Progenitor cell of endocrine pancreas (in vitro differentiated cells): ENCODE measurements at places on chromosomes 5 and 9. TPM values are rescaled to one million over a fixed set of nuclear protein-coding genes. Genes with fewer than 3 reads are reported as not detected.

DNA sequence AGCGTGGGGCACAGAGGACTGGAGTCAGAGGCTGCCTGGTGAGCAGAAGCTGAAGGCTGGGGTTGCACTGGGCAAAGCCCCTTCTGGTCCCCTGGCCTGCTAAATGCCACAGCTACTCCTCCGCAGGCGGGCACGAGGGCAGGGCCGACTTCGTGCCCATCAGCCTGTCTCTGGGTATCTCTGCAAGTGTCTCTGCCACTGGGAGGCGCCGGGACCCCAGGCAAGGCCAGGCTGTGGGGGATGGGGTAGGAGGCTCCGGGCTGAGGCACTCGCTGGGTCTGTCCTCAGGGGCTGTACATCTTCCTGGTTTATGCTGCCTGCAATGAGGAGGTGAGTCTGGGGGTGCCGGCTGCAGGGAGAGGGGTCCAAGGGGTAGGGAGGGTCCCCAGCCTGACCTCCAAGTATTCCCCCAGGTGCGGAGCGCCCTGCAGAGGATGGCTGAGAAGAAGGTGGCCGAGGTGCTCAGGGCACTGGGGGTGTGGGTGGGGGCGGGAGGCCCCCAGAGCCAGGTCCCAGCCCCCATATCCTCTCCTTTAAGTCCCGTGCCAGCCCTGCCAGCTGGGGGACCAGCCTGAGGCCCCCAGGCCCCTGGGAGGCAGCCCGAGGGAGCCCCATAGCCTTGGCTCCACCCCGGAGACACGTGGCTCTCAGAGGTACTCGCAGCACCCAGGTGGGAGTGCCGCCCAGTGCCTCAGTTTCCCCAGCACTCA lies 25.1 kb downstream of the ADGRD2 start:
- no peak overlapping the region for H3K4me3 ChIP-seq
- no peak for DNase-seq
- H3K36me3 ChIP-seq: no peaks in the 10 kb centered on the region
- H3K27ac ChIP-seq: no peak overlapping the region
- H3K27me3 ChIP-seq: peaks cover 26% of the 10 kb centered on the region

DNA sequence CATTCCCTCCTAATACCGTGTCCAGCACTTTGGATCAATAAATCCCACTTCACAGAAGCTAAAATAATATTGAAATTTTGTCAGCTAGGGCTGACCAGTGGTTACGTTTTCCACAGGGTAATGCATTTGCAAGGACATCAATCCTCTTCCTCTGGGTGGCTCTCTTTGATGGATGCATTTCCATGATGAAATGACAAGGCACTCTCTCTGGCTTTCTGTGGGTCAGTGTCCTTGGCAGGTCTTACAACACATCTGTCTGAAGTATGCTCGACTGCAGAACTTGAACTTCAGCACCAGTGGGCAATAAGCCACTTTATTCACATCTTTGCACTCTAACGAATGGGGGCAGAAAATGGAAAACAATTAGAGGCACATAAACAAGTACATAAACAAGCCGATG lies 330.1 kb downstream of the ADAMTS6 start:
- H3K36me3 ChIP-seq: peaks cover 1% of the 10 kb centered on the region
- DNase-seq: no peak
- H3K27me3 ChIP-seq: no peaks in the 10 kb centered on the region
- no peak overlapping the region for H3K27ac ChIP-seq

The ANKRD18A gene
- total RNA-seq: 2.2 and 3.6 TPM in 2 replicates

DNA sequence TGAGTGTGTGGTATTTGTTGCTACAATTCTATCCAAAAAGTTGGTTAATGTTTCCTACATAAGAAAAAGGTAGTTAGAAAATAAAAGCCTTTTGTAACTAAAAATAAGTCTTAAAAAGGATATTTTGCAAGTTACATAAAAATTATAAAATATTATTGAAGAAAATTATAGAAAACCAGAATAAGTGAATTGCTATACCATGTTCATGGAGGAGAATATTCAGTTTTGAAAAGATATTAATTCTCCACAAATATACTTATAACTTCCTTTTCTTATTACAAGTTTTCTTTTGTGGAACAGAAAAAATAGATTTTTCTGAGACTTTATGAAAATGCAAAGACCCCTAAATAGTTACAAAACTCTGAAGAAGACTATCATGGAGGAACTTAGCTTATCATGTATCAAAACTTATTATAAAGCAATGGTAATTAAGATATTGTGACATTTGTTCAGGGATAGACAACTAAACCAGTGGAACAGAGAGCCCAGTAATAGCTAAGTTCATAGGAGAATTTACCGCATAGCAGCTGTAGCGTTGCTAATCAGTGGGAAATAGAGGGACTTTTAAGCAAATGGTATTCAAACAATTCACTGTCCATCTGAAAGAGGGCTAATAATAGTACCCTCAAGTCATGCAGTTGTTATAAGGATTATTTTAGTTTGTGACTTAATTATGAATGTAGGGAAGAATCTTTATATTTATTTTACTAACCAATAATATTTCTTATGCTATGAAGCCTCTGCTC lies 515.2 kb upstream of the ZNF608 start:
- H3K4me3 ChIP-seq: no peak overlapping the region
- H3K4me1 ChIP-seq: no peaks in the 10 kb centered on the region
- H3K27ac ChIP-seq: no peak overlapping the region
- DNase-seq: no peak

- H3K4me3 ChIP-seq: no peak overlapping the region
- H3K27ac ChIP-seq: no peak overlapping the region
- DNase-seq: no peak
- no peaks in the 10 kb centered on the region for H3K27me3 ChIP-seq
Observed at GRCh38 chr9:134500931-134501760, 140.5 kb upstream of the COL5A1 start.

The IFNK gene
- total RNA-seq: not detected in 2 replicates

DNA sequence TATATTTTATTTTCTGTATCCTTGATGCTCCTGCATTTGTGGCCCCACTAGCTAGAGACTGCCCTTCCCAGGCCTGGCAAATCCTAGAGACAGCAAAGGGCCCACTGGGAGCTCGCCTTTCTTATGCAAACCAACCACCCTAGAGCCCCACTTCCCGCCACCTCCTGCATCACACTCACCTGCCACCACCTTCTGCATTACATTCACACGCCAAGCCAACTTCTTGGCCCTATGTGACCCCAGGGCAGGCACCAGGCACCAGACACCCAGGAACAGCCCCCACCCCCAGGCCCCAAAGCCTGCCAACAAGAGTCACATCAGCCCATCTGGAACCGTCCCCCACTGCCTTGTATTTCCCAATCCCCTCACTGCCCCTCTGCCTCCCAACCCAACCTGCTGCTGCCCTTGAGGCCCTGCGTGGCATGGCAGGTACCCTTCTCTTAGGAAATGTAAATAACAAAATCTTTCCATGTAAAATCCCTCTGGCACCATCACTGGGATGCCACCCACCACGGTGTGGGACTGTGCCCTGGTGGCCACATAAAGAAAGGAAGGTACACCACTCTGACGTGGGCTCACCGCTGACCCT lies 22.0 kb downstream of the ROR2 start:
- DNase-seq: no peak
- H3K27me3 ChIP-seq: no peaks in the 10 kb centered on the region
- no peak overlapping the region for H3K4me3 ChIP-seq
- H3K4me1 ChIP-seq: no peaks in the 10 kb centered on the region

The ANKRD34B gene
- total RNA-seq: 0.17 and 0.20 TPM in 2 replicates

The AHRR gene
- total RNA-seq: 0.69 and 1.3 TPM in 2 replicates

The TUSC1 gene
- 0.51 and 0.53 TPM in 2 replicates for total RNA-seq

The LCN9 gene
- total RNA-seq: 0.57 and 1.5 TPM in 2 replicates

GRCh38 chr5:97085459-97086181 lies 56.8 kb downstream of the LIX1 start:
- H3K36me3 ChIP-seq: peaks cover 2% of the 10 kb centered on the region
- DNase-seq: no peak
- H3K27me3 ChIP-seq: no peaks in the 10 kb centered on the region

GRCh38 chr5:180652771-180653170 lies 3.4 kb upstream of the FLT4 start:
- no peak for DNase-seq
- no peaks in the 10 kb centered on the region for H3K36me3 ChIP-seq
- peaks cover 66% of the 10 kb centered on the region for H3K27me3 ChIP-seq
- no peak overlapping the region for H3K4me3 ChIP-seq
